OCI-M1 (cell line): ENCODE measurements at places on chromosomes 6 and 20.

DNA sequence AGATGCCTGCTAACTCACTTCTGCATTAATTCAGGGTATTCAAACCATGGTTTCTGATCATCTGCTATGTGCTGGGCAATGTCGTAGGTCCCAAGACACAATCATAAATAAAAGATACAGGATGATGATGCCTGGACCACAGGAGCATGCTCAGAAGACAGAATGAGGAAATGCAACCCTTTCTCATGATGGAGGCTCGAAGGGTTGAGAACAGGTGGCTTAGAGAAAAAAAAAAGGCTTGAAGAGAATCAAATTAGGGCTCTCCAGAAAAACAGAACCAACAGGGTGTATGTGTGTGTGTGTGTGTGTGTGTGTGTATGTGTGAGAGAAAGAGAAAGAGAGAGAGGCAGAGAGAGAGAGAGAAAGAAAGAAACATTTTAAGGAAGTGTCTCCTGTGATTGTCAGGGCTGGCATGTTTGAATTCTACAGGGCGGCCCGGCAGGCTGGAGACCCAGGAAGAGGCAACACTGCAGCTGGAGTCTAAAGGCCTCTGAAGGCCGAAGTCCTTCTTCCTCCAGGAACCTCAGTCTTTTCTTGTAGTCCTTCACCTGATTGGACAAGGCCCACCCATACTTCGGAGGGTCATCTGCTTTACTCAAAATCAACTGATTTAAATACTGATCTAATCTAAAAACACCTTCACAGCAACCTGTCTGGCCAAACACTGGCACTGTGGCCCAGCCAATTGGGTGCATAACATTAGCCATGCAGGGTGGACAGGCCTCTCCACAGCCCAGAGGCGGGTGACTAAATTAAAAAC lies 143.8 kb downstream of the ERMARD start:
- DNase-seq: no peak

DNA sequence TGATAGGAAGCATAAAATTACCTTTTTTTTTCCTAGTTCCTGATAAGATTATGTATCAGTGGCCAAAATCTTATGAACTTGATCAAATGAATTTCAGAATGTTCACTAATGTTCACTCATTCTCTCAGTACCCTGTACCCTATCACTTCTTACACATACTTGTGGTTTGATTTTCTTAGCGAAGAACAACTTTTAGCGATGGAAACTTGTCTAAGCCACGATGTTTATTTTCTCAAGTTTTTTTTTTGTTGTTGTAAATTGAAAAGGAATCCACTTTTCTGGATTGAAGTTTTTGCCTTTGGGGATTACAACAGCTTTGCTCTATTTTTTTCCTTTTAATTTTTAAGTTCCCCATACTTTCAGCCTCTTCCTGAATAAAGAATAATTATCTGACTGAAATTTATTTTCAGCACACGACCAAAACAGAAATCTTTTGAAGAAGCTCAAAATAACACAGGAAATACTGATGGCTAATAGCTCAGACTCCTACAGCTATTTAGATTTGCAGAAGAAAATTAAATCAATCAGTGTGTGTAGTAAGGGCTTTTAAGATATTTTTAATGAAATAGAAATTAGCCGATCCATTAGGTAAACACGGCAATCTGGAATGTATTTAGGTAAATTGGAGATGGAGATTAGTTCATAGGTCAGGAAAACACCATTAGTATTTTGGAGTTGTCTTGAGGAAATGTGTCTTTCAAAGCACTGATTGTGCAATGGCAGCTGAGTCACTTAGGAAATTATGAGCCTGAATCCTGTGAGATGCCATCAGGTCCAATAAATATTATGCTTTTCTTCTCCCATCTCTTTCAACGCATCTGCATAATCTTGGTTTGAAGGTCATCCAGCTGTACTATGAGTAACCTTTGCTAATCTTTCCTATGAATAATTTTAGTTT lies 217.5 kb downstream of the GJA1 start:
- peak; percentile 17 for DNase-seq

DNA sequence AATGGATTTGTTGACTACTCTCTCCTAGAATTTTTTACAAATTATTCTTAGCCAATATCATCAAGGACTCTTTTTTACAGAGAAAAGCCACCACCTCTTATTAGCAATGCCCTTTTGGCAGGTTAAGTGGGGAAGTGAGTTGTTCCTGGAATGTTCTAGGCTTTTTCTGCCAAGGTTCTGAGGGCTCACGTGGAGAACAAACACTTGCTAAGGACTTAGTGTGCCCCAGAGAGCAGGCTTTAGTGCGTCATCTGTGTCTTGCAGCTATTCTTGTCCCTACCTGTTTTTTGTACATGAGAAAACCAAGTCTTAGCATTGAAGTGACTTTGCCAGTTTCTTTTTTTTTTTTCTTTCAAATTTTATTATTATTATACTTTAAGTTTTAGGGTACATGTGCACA lies 33.5 kb downstream of the CFAP61 start:
- DNase-seq: no peak

GRCh38 chr6:87200469-87201175 lies 45.3 kb downstream of the ZNF292 start:
- no peak for DNase-seq

DNA sequence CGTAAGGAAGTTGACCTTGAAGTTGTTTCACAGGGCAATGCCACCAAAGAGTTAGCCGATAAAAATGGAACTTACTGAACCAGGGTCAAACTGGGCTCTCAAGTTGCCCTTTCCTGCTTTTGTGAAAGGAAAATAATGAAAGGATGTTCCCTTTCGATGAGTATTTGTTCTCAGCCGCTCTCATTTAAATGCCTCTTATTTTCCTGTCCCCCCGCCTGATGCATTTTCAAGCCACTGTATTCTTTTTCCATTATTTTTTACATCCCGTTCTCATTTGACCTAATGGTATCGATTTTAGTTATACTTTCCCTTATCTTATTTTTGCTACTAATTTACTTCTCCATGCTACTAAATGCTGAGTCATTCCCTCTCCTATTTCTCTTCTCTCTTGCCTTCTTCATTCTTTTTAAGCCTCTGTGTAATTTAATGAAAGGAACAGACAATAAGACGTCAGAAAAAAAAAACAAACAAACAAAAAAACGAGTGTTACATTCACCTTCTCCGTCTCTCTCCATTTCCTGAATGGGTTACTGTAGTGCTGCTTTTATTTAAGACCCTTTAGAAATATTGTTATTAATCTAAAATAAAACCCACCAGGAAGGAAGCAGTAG lies 655 bp upstream of the NDUFAF4 start:
- DNase-seq: peak; percentile 76

DNA sequence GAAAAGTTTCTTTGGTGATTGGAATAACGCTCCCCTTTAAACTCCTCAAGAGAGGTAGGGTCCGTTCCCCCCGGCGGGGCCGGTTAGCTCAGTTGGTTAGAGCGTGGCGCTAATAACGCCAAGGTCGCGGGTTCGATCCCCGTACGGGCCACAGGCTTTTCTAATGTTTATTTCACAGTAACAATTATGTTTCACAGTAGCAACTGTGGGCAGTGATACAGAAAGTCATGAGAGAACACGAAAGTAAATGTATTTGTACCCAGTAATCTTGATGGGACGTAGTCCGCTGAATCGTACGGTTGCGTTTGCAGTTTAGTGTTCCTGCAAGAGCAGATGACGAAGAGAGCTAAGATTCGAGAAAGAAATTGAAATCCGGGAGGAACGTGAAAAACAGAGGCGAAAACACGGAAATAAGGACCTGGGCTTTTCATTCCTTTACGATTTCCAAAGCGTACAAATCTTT lies 505.5 kb downstream of the PRIM2 start:
- DNase-seq: no peak

DNA sequence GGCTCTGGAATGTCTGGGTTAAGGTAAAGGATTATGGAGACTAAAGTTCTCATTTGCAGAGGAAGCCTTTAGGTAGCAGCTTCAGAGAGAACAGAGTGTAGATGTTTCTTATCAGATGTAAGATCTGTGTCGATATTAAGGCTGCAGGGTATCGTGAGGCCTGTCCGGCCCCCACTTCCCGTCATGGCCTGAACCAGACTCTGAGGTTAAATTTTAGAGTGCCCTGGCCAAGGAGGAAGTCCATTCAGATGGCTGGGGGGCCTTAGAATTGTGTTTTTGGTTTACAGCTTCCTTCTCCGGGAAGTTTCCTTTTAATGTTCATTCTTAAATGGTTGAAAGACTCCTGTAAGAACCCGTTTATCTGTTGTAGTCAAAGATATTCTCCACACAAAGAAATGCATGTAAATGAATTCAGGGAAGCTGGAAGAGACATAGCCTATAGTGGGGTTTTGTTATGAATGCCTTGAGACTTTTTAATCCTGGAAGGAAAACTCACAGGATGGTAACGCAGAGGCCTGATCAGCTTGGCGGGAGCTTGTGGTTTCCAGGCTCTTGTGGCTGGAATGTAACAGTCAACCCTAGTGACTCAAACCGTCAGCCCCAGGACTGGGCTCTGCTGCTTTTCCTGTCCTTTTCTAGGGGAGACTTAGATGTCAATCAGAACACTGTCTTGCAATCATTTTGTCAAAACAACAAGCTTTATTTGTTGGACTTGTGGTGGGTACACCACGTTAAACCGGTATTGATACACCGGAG lies 34.7 kb downstream of the KIF25 start:
- DNase-seq: no peak

GRCh38 chr6:15880262-15880973 lies 217.6 kb upstream of the DTNBP1 start:
- no peak for DNase-seq

DNA sequence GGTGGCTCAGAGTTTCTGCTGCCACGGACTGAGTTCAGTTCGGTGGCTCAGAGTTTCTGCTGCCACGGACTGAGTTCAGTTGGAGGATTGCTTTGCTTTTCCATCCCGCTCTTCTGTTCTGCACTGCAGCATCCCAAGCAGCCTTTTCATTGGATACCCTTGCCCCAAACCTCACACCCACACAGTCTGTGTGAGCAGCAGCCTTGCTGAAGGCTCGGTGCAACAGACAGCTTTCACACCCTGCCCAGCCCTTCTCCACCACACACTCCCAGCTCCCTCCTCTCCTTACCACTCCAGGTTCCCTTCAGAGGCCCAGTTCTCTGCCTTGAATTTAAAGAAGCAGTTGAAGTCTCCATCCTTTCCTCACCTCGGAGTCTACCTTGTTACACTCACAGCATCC lies 52.5 kb upstream of the CHD6 start:
- DNase-seq: no peak

- DNase-seq: no peak
These were observed 2.9 kb upstream of the DDAH2 start for GRCh38 chr6:31732029-31732428.
